Epithelial cell of umbilical artery (primary cell): ENCODE measurements at places on chromosomes 16 and 17. TPM values are rescaled to one million over a fixed set of nuclear protein-coding genes. Genes with fewer than 3 reads are reported as not detected.

The GRB7 gene
- total RNA-seq, result not detected in 2 replicates

The ACSM2A gene
- total RNA-seq, result not detected in 2 replicates

The GINS2 gene
- total RNA-seq, result 11.0 and 14.4 TPM in 2 replicates

The GGT6 gene
- not detected in 2 replicates for total RNA-seq

The VWA3A gene
- total RNA-seq, result under 0.01 and 0.15 TPM in 2 replicates

The OTOP2 gene
- total RNA-seq, result not detected in 2 replicates

The GPR142 gene
- not detected in 2 replicates for total RNA-seq

The HIGD1B gene
- not detected in 2 replicates for total RNA-seq

The CD79B gene
- 0.65 and 2.0 TPM in 2 replicates for total RNA-seq

The TXNL4B gene
- 7.1 and 8.1 TPM in 2 replicates for total RNA-seq

The ADGRG1 gene
- 10.6 and 12.3 TPM in 2 replicates for total RNA-seq

The HASPIN gene
- 7.5 and 11.7 TPM in 2 replicates for total RNA-seq

The UTS2R gene
- not detected in 2 replicates for total RNA-seq

The KRTAP4-6 gene
- total RNA-seq, result not detected in 2 replicates

The TCF25 gene
- 146 and 191 TPM in 2 replicates for total RNA-seq

The FAM171A2 gene
- 7.0 and 10.4 TPM in 2 replicates for total RNA-seq

The KCNJ16 gene
- total RNA-seq, result under 0.01 TPM in 2 replicates

The PPY gene
- total RNA-seq, result not detected in 2 replicates

The HOXB1 gene
- not detected in 2 replicates for total RNA-seq

The ZNF469 gene
- total RNA-seq, result 1.1 and 1.6 TPM in 2 replicates

The CRHR1 gene
- total RNA-seq, result not detected in 2 replicates

The METRN gene
- 15.5 and 41.9 TPM in 2 replicates for total RNA-seq

The RSAD1 gene
- total RNA-seq, result 19.6 and 28.9 TPM in 2 replicates

The CPNE7 gene
- total RNA-seq, result 3.2 and 9.7 TPM in 2 replicates

The CHRNE gene
- 0.30 and 0.97 TPM in 2 replicates for total RNA-seq

The ZSCAN10 gene
- not detected in 2 replicates for total RNA-seq

The KRT27 gene
- total RNA-seq, result not detected in 2 replicates

The DPEP2 gene
- total RNA-seq, result 1.1 TPM in 1 of 2 replicates, not detected in the other

The ZNF385C gene
- not detected in 2 replicates for total RNA-seq

The MEIOC gene
- under 0.01 TPM in 1 of 2 replicates, not detected in the other for total RNA-seq

The PLXDC1 gene
- not detected in 2 replicates for total RNA-seq

The KCNH6 gene
- under 0.01 TPM in 1 of 2 replicates, not detected in the other for total RNA-seq

The CPHXL2 gene
- not detected in 2 replicates for total RNA-seq

The MYH3 gene
- under 0.01 and 0.76 TPM in 2 replicates for total RNA-seq

The INCA1 gene
- not detected in 2 replicates for total RNA-seq

The LDHD gene
- 1.4 and 1.9 TPM in 2 replicates for total RNA-seq

The CCL7 gene
- 1.3 and 4.4 TPM in 2 replicates for total RNA-seq

The SMTNL2 gene
- not detected in 2 replicates for total RNA-seq

The SPATA20 gene
- total RNA-seq, result 32.2 and 32.8 TPM in 2 replicates

The TBCD gene
- total RNA-seq, result 47.4 and 82.5 TPM in 2 replicates

The ADAM11 gene
- under 0.01 and 0.15 TPM in 2 replicates for total RNA-seq

The FBXW10 gene
- not detected in 2 replicates for total RNA-seq

The EIF5A gene
- total RNA-seq, result 761 and 967 TPM in 2 replicates

The ODAD4 gene
- 0.32 TPM in 1 of 2 replicates, not detected in the other for total RNA-seq

The ARHGAP27 gene
- 9.7 and 14.4 TPM in 2 replicates for total RNA-seq

The SLC22A31 gene
- total RNA-seq, result 0.15 and 2.3 TPM in 2 replicates

The HID1 gene
- total RNA-seq, result 12.3 and 21.7 TPM in 2 replicates

The PPP1R27 gene
- total RNA-seq, result not detected in 2 replicates

The LRRC37A gene
- 1.1 and 1.6 TPM in 2 replicates for total RNA-seq
